Amniotic epithelial cell (primary cell): ENCODE measurements at places on chromosomes 2 and 18.
A peak's percentile ranks its signal among the peaks of the same experiment; 100 is the strongest.

- DNase-seq: no peak
Measured at GRCh38 chr2:173523497-173523896, 168.8 kb downstream of the CDCA7 start.

DNA sequence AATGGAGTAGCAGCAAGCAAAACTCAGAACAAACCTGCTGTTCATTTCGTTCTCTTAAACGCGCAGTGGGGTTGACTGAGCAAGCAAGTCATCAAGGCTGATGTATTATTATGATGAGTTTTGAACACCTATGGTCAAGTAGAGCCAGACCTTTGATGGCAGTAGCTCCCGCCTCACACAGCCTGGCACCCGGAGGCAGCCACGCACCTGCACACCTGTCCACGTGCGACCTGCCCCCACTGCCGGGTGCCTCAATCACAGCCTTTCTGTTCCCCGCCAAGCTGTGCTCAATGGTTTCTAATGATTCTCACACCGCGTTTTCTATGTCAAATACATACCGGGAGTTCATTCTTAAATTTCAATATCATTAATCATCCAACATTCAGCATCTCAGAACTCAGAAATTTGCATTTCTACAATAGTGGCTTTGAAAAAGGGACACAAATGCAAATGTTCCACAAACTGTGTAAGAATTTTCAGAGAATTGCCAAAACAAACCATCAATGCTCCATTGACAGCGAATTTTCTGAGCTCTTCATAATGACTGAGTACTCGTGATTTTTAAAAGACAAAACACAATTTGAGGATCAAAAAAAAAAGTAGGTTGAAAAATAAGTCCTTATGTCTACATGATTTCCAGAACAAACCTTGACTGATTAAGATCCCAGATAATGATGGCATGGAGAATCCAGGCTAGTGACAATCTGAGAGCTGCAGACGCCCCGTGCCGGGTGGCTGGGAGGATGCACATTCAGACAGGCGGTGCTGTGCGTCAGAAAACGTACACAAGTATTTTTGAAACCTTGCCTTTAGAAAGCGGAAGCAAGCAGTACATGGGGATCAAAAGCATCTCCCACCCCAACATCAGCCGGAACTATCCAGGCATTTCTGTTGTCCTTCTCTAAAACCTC is 56.6 kb downstream of the HDAC4 start:
- no peak for DNase-seq

DNA sequence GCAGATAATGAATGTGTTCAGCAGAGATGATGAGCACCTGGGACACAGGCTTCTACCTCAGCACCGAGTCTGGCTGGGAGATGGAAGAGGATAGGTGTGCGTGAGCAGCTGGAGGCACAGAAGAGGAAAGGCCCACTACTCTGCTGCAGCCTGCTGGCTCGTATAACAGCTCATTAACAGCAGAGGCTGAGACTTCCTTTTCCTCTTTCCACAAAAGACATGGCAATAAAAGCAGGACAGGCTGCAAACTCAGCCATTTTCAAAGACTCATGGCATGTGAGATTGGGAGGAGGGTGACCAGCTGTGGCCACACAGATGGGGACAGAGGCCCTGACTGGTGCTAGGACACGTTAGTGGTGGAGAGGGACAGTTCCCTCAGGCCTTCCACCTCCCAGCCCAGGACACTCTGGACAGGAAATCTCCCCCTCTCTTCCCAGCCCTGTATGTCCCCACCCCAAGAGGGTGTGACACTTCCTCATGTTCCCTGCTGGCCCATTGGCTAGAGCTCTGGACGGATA is 60.3 kb downstream of the CACNB4 start:
- no peak for DNase-seq

GRCh38 chr2:49980774-49981173 is 826.5 kb upstream of the FSHR start:
- DNase-seq: no peak

GRCh38 chr2:8615252-8615575 is 66.6 kb upstream of the ID2 start:
- DNase-seq: no peak

- DNase-seq: no peak
Measured at GRCh38 chr2:189661957-189662321, 680 bp downstream of the ASNSD1 start.

DNA sequence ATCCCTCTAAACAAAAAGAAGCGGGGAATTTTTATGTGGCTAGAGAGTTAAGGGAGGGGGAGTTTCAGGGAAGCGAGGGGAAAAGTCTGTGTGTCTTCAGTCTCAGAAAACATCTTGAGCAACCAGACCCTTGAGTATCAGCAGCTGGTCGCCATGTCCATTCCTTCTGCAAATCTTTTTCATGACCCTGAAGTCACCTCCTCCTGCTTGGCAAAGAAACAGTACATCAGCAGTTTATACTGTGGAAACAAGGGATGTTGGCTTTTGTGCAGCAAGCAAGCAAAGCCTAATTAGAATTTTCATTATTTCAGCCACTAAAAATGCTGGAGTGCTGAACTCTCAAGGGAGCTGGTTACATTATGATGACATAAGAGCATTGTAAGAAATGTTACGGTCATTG is 187.4 kb upstream of the SLC8A1 start:
- no peak for DNase-seq

DNA sequence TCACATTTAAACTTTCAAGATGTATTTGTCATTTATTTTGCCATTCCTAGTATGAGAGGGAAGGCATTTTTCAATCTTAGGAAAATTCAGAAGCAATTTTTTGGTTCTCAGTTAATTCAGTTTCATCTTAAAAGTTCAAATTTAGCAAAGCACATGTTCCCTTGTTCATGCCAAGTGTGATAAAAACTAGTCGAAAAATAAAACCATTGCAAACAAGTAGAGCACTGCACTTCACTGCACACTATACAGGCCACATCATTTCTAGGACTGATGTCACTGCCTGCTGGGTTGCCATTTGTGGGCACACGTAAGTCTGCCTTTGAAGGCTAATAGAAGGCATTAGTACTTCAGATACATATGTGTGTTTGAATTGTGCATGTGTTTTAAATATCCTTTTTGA is 14.3 kb downstream of the TBR1 start:
- no peak for DNase-seq

DNA sequence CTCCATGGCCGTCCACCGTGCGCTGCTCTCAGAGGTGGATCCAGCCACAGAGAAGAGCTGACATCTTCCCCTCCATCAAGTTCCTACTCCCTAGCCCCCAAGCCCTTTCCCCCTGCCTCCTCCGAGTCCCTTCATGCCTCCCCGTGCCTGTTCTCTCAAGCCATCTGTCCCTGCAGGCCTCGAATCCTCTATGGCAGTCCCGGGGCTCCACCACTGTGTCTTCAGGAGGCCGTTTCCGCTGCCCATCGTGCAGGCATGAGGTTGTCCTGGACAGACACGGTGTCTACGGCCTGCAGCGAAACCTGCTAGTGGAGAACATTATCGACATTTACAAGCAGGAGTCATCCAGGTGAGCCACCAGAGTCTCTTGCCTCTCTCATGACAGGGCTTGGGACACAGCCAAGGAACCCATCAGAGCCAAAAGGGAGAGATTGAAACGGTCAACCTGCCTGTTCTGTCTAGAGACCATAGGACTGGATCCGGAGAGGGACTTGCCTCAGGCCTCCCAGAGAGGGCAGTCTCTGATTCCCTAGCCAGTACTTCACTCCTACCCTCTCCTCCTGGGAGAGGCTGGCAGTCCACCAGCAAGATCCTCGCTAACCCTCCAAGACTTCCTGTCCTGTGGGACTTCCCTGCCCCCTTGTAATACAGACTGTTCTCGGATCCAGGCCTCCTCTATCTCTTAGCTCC is 9.7 kb downstream of the UCN start:
- DNase-seq: no peak

- DNase-seq: no peak
Measured at GRCh38 chr18:79788734-79789085, 9.0 kb upstream of the KCNG2 start.

DNA sequence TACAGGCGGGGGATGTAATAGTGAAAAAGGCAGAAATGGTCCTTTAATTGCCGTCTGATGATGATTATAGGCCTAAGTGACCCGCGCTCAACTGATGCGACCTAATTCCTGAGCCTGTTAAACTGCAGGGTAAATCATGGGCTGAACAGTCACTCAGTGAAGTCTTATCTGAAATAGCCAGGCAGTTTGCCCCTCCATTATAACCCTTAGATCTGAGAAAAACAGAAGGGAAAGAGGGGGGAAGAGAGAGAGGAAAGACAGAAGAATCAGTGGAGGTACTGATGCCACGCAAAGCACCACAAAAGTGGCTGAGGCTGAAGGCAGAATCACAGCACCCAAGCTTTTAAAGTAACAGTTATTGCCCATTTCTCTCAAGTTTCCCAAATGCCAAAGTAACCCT is 73.1 kb upstream of the DNMT3A start:
- DNase-seq: no peak

DNA sequence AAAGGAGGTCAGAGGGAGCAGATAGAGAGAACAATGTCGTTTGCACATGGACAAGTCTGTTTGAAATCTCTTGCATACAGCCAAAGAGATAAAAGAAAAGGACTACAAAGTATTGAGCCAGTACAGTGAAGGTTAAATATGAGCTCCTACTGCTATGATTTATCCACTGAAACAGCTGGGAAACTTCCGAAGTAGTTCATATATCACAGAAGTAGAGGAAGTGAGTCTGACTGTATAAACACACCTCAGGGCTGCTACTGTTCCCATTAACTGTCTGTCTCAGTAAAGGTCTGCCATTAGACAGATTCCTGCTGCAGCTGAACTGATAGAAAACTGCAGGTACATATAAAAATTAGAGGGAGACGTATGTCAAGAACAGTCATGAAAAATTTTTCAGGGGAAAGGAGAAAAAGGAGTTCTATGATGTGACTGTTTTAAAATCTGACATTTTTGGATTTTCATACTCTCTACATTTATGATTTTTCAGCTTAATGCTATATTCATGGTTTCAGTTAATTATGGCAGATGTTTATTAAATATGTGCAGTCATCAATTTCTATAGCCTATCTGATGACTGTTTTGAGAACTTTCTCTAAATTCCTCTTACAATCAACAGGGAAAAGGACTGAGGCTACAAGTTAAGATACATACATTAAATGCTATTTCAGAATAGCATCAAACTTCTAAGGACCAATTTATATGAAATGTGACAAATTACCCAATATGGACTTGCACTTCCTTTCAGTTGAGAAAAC is 364.7 kb downstream of the ERBB4 start:
- DNase-seq: no peak

DNA sequence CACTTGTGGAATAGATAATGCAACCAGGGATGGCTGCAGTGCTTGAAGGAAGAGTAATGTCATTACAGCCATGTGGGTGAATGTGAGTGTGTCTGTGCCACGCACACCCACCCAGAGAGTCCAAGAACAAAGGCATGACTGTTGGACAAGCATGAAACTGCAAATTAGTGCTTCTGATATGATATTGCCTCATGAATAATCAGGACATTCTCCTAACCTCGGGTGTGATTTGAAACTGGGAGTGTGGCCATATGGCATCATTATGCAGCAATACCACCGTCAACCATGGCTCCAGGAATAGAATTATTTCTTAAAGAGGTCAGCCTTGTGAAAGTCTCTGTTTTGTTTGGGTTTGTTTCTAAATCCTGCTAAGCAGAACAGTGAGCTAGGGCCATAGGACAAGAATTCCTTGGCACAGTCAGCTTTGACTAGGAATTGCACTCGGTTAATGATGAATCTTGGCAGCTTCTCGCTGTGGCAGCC is 678.0 kb upstream of the RAB6C start:
- DNase-seq: no peak

GRCh38 chr2:177641331-177641730 is 248.8 kb downstream of the AGPS start:
- no peak for DNase-seq

DNA sequence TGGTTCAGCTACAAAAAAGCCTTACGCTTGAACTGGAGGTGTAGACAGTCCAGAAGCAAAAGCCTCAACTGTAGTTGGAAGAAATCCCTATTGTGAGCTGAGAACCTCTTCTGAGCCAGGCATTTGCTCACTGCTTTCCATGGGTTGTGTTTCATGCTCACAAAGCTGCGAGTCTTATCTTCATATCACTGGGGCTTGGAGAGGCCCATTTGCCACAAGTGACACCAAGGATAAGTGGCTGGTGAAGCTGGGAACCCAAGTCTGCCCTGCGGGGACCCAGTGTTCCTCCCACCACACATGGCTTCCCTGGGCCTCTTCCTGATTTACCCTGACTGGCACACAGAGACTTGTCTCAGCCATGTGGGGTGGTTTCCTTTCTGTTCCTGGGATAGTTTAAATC is 130.4 kb downstream of the RNF144A start:
- DNase-seq: no peak

DNA sequence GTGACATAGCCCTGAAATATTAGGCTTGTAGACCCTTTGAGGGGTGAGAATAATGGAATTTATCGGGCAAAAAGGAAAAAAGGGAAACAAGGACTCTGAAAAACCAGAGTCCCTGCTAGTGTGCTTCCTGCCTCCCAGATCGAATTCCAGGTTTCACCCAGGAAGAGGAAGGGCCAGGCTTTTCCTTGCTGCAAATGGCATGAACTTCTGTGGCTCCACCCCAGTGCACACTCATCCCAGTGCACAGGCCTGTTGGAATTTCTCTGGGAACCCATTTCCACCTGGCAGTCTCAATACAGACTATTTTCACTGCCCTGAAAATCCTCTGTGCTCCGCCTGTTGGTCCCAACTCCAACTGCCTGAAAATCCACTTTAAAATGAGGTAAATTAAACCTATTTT is 29.9 kb downstream of the C18orf54 start:
- DNase-seq: no peak

DNA sequence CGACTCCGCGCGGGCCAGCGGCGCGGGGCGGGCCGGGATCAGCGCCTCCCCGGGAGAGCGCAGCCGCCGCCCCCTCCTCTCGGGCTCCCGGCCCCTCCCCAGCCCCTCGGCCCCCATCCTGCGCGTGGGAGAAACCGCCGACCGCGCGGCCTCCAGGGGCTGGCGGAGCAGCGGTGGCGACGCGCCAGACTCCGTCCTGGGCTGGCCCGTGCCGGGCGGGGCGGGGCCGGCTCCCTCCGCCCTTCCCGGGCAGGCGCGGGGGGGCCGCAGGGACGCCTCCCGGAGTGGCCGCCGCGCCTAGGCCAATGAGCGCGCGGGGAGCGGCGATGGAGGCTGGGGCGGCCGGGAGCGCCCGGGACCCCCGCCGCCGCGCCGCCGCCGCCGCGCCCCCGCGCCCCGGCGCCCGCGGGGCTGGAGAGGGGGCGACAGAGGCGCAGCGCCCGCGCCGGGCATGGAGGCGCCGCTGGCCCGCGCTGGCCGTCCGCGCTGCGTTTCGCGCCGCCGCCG is 49.1 kb downstream of the KCNIP3 start:
- peak; percentile 37 for DNase-seq

- peak; percentile 59 for DNase-seq
Measured at GRCh38 chr2:100018341-100019193, 123.8 kb downstream of the AFF3 start.

GRCh38 chr2:104606056-104606455 is 247.9 kb upstream of the POU3F3 start:
- DNase-seq: no peak

DNA sequence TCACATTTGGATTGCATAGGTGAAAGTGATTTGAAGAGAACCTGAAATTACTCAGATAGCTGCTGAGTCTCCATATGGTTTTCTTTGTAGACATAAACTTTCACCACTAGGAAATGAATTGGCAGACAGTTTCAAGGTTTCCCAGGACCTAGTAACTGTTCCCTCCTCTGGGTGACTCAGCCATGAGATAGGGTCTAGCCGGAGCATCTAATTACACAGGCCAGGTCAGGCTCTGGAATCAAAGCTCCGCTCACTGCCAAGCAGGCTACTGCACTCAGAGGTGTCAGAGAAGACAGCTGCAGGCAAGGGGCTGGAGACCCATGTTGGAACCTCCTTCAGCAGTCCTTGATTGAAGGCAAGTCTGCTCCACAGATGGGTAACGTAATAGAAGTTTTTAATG is 429.2 kb downstream of the TNS1 start:
- DNase-seq: peak; percentile 61

GRCh38 chr18:79625924-79626561 is 53.6 kb upstream of the CTDP1 start:
- DNase-seq: no peak
